Breast epithelium (tissue), 4 donors: ENCODE measurements at places on chromosomes 13 and 19. TPM values are rescaled to one million over a fixed set of nuclear protein-coding genes. Genes with fewer than 3 reads are reported as not detected.
A peak's percentile ranks its signal among the peaks of the same experiment; 100 is the strongest.

- DNase-seq: no peak
These were observed 413.8 kb downstream of the GPC6 start for GRCh38 chr13:93640452-93640851.

DNA sequence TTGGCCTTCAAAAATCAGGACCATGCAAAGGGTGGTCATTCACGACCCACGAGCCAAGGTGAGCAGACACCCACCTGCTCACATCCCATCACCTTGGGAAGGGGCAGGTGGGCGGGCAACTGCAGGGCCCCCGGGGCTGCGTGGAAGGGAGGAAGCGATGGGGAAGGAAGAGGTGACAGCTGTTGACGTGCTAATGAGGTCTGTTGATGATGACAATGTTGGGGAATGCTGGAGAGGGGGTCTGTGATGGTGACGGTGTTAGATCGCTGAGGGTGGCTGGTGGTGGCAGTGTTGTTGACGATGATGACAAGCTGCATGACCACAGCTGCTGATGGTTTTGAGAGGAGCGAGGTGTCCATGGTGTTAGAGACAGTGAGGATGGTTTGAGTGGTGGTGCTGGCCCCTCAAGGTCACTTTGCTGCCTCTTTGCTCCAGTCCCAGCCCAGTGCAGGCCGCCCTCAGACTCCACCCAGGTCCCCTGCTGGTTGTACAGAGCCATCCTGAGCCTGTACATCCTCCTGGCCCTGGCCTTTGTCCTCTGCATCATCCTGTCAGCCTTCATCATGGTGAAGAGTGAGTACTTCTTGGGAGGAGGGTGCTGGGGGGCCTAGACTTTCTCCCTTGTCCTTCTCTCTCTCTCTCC lies 900 bp downstream of the MCEMP1 start:
- DNase-seq: no peak

- DNase-seq: no peak
These were observed 37.4 kb downstream of the GNG7 start for GRCh38 chr19:2665103-2665502.

DNA sequence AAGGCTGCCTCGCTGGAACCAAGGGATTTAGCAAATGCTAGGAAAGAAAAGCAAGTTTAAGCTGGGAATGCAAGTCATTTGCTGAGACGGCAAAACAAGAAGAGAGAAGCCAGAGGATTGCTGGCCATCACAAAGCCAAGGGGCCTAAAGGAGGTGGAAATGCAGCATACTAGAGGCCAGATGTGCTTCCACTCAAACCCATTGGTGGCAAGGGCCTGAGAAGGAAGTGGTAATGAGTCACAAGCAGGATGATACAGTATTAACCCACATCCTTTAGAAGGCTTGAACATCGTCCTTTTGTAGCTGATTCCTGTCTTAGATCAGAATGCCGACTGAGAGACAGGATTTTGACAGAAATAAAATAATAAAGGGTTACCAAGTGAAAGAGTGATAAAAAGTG lies 68.2 kb downstream of the ITGBL1 start:
- no peak for DNase-seq

DNA sequence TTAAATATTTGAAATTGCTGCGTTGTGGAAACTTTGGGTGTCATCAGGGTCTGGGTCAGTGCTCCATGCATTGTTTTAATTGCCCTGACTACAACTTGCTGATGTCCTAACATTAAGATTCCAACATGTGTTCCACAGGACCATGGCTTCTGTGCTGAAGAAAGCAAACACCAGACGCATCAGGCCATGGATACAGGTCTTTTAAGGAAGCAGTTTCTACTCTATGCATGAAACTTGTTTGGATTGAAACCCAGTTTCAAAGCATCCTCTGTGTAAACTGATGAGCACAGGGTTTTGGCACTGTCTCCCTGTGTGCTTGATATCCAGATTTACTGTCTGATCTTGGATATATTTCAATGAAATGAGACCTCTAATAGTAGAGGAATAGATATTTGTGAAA lies 328.4 kb upstream of the SLC10A2 start:
- DNase-seq: no peak

GRCh38 chr13:33129886-33130285 lies 113.7 kb downstream of the KL start:
- no peak for DNase-seq

- DNase-seq: peak; percentile 72
These were observed 2.2 kb downstream of the CXCL17 start for GRCh38 chr19:42440357-42441048.

DNA sequence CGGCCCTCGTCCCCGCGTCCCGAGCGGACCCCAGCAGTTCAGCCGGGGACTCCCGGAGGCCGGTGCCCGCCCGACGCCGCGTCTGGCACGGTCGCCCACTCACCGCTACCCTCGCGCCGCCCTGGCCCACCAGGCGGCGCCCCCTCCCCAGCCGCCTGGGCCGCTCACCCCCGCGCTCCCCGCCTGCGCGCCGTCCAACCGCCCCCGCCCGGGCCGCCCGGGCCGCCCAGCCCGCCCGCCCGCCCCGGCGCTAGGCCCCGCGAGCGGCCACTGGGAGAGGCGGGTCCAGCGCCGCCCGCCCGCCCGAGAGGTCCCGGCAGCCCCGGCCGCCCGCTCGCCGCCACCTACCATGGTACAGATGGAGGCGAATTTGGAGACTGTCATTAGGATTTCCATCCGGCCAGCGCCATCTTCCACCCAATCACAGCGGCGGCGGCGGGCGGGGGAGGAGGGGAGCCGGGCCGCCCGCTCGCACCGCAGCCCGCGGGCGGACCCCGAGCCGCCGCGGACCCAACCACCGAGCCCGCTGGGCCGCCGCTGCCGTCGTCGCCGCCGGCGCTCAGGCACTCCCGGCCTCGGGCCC lies at the start of gene USP12:
USP12 (minus strand) TSS at position 568 of the 583 bp plus-strand sequence; CDS start at position 396, 172 bp downstream.
- DNase-seq: peak; percentile 53

GRCh38 chr13:21458451-21458812 lies 671 bp downstream of the ZDHHC20 start:
- DNase-seq: peak; percentile 50

LYL1 gene
- 9.2 TPM for total RNA-seq

CABP5 gene
- total RNA-seq: not detected

SIGLEC8 gene
- total RNA-seq: 2.3 TPM

LSM14A gene
- 106 TPM for total RNA-seq

ZNF723 gene
- not detected for total RNA-seq

CCDC61 gene
- 8.8 TPM for total RNA-seq

C19orf33 gene
- 19.3 TPM for total RNA-seq

MCF2L gene
- 33.4 TPM for total RNA-seq

SEMA6B gene
- 8.8 TPM for total RNA-seq

RHPN2 gene
- total RNA-seq: 1.4 TPM
